ENCODE measurements at places on chromosomes 11 and 22.

DNA sequence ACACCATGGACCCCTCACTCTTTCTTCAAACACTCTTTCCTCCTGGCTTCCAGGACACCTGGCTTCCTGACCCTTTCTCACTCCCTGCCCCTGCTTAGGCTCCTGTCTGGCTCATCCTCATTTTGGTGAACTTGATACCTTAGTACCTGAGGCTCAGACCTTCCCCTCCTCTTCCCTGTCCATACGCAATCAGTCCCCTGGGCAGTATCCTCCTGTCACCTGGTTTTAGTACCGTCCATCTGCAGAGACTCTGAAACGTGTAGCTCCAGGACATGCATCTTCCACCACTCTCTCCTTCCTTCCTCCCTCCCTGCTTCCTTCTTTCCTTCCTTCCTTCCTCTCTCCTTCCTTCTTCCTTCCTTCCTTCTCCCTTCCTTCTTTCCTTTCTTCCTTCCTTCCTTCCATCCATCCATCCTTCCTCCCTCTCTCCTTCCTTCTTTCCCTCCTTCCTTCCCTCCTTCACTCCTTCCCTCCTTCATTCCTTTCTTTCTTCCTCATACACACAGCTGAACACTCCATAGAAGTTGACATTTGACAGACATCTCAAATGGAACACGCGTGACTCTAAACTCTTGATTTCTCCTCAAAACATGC, 1488.6 kb downstream of the TBC1D22A start:
- DNase-seq = no peak

GRCh38 chr22:22181341-22181850, 63.2 kb upstream of the VPREB1 start:
- peak; percentile 87 for DNase-seq

GRCh38 chr11:134727204-134727603, 315.2 kb upstream of the B3GAT1 start:
- DNase-seq = no peak

- no peak for DNase-seq
These were observed 179.7 kb downstream of the RRAS2 start for GRCh38 chr11:14179116-14179820.

DNA sequence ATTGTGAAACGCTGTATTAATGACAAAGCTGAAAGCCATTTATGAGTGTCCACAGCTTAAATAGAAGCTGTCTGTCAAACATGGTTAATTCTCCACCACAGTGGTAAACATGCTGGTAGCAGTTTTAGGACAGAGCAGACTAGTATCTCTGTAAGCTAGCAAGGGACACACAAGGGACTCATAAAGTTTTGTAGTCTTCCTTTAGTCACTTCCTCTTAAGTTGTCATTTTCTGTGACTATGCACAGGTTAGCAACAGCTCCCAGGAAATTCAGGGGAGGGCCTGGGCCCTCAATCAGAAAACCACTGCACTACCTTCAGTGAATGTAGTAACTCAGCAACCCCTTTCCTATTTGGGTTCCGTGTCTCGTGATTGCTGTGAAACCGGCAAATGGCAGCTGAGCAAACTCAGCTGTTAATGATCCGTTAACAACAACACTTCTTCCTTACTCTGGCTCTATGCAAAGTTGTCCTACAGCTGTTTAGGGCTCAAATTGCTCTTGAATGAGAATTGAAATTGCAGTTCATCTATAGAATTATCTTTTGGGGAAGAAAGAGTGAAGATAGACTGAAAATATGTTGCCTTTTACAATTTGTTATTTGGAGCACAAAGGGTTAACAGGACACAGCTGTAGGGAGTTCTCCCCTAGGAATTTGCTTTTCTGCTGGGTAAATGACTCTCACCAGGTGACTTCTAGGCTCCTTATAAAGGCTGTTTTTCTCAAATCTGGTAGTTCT, at the start of gene MMP26:
Gene MMP26 (plus strand): TSS at position 731 of the 736 bp plus-strand sequence.
- peak; percentile 59 for DNase-seq
